ENCODE measurements at places on chromosomes 4 and X. TPM values are rescaled to one million over a fixed set of nuclear protein-coding genes. Genes with fewer than 3 reads are reported as not detected.

FRG2 gene
- not detected for total RNA-seq

VGLL1 gene
- not detected for total RNA-seq

WDFY3 gene
- total RNA-seq = 29.2 TPM

TFE3 gene
- 15.8 TPM for total RNA-seq

SPIN2B gene
- total RNA-seq = 7.3 TPM

COL25A1 gene
- 0.21 TPM for total RNA-seq

RASSF6 gene
- not detected for total RNA-seq

CCDC120 gene
- total RNA-seq = 1.1 TPM

CXCL8 gene
- 0.35 TPM for total RNA-seq

MAGEA12 gene
- not detected for total RNA-seq

OPHN1 gene
- 3.3 TPM for total RNA-seq

GAGE1 gene
- total RNA-seq = not detected

JAKMIP1 gene
- total RNA-seq = not detected

CXCL5 gene
- total RNA-seq = not detected

F9 gene
- total RNA-seq = not detected

NPY5R gene
- not detected for total RNA-seq
